ENCODE measurements at places on chromosomes 6 and 20.

- no peak for DNase-seq
Observed at GRCh38 chr20:8335495-8336195, 203.6 kb downstream of the PLCB1 start.

- DNase-seq: no peak
Observed at GRCh38 chr6:156654919-156655918, 122.0 kb upstream of the ARID1B start.

DNA sequence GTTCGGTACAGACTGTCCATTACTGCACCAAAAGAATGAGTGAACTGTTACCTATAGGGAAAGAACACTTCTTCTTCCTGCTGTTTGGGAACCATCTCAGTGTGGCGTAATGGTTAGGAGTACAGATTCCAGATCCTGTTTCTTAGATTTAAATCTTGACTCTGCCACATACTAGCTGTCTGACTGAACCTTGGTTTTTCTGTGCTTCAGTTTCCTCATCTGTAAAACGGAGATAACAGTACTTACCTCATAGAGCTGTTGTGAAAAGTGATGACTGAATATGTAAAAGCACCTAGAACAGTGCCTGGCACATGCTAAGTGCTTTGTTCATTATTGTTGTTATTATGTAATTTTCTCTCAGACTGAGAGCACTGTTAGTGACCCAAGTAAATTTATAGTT lies 39.8 kb downstream of the STX11 start:
- no peak for DNase-seq

DNA sequence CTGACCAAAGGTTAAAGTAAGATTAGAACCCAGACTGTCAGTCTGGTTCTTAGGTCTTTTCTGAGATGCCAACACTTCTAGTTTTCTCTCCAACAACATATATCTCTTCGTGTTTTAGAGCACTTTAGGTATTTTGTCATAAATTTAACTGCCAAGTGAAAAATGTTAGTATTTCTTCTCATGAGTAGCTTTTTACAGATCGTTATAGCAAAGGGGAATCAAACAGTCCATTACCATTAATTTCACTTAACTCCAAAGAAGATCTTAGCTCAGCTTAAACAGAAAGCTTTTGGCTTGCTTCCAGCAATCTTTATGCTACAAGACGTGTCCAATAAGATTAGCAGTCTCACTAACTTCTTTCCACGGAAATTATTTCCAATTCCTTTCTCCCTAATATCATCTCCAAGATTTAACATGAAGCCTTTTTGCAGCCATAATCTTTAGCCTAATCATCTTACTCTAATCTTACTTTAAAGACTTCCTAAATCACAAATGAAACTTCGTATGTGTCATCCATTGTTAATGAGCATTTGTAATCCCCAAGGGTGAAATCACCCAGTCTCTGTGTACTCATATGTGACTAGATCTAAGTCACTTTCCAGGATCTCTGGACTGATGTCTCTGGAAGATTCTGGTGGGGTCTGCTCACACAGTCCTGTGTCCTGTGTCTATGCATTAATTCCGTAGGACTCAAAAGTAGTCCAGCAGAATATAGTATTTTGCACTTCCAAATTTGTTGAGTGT lies 38.7 kb downstream of the MOXD1 start:
- DNase-seq: no peak

DNA sequence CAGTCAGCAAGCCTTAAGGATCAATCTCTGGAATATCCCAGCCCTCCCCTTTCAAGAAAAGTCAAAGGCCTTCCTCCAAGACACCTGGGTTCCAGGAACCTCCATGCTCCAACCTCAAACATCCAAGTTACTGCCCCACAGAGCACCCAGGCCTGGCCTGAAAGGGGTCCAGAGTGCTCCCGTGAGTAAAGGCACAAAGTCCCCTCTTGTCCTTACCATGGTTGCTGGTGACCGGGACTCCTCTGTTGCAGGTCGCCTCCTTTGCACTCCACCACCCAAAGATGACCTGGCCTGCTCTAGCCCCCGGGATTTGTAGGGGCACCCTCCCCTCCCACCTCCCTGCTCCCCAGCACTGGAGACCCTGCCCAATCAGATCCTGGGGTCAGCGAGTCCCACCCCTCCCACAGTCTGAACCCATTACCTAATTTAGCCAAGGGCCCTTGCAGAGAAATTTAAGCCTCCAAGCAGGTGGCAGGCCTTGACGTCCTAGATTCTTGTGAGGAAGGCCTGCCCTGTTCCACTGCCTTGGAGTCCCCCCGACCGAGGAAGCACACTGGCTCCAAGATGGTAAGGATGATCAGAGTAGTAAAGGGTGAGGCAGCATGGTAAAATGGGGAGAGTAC lies at the start of gene TNNC2:
Gene TNNC2 (minus strand): TSS at position 283 of the 623 bp plus-strand sequence. CDS start 64 bp downstream, at position 219.
- no peak for DNase-seq

DNA sequence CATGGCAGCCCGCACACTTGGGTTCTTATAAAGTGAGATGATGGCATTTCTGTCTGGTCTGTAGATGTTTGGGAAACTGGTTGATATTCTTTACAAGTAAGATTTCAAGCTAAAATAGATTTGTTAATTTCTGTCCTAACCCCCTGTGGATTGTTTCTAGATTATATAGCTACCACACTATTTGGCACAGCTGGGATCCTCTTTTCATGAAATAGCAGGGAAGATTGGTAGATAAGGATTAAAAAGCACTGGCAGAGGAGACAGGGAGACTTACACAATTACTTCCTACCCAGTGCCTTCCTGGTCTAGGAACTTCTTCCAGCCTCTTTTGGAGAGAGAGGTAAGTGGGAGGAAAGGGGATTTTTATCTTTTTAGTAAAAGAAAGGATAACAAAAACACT lies 13.2 kb upstream of the ATXN1 start:
- no peak for DNase-seq

DNA sequence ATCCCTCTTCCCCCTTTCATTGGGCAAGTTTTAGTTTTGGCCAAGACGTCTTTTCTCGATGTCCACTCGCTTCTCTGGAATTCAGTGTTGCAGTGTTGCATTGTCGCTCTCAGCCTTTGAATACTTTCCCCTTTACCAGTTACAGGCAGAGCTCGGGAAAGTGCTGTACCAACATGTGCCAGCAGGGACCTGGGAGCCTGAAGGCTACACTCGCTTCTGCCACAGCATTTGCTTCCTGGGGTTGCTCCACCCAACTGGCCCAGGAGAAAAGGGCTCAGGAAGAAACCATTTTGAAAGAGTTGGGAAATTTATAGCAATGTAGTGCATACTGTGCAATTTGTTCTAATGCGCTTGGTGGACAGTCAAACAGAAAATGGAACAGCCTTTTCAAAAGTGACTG lies 78.6 kb downstream of the LINC00237 start:
- DNase-seq: peak; percentile 82

DNA sequence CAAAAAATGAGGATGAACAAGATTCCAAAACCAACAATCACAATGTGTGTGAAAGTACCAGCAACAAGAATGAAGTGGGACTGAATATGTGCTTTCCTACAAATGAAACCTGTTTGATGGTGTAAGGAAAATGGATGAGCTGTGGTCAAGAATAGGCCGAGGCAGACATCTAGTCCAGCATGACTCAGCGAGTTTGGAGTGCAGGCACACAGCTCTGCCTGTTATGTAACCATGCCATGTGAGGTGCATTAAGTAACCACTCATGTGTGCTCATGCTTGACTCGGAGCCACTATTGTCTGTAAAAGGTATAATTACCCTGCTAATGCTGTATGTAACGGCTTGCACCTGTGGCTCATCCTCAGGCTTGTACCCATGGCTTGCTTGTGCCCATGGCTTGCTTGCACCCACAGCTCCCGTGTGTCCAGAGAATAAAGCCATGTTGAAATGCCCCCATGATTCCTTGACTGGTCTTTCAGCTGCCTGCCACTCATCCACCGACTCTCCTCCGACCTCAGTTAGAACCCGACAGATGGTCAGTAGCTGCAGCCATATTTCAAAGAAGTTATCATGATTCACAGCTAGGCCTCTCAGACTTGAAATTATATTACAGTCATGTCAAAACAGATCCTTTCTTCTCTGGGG lies 98.7 kb downstream of the BACH2 start:
- no peak for DNase-seq
